Left kidney (tissue), 8 donors: ENCODE measurements at places on chromosomes 5 and 9. TPM values are rescaled to one million over a fixed set of nuclear protein-coding genes. Genes with fewer than 3 reads are reported as not detected.

GRCh38 chr9:107358986-107359385, 75.9 kb downstream of the RAD23B start:
- no peak for DNase-seq

GRCh38 chr9:134408939-134409737, 82.9 kb downstream of the RXRA start:
- DNase-seq: no peak

DNA sequence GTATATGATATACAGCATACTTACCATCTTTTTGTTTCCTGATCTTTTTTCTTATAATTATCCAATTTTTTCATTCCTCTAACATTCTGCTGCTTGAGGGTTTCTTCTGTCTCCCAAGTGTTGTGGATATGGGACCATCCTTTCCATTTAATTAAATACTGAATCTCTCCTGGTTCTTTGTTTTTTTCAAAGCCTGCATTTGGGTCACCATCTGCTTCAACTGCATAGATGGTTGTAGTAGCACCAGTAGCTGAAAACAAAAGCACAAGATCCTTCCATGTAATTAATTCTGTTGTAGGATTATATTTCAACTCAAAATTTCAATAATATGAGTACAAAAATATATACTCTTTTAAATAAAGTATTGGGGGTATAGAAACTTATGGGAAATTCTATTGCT, 29.4 kb downstream of the CHD1 start:
- DNase-seq: no peak

DNA sequence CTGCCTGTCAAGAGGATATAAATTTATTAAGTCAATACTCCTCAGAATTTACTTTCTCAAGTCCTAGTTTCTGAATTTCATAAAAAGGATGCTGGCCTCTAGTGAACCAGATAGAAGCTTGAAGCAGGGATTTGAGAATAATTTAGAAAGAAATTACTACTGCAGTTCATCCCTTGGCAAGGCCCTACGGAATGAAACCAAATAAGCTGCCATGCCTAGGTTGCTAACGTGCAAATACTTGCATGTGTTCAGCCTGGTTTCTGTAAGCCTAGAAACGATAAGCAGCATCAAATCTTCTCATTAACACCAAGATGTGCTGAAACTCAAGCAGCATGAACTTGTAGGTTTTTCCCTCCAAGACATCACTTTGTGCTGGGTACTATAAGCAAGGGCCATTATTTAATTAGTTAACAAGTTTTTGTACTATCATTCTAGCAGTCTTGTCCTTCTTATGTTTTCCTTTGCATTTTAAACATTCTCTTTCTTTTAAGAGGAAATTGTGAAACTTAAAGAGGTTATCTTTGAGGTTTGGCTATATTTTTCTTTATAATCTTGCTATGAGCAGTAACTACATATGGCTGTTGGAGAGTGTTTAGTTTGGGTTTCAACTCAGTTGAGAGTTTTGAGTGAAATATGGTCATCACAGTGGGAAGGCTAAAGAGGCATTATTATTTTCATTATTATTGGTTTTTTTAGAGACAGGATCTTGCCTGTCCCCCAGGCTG, 71.8 kb downstream of the ADAMTSL1 start:
- DNase-seq: no peak

DNA sequence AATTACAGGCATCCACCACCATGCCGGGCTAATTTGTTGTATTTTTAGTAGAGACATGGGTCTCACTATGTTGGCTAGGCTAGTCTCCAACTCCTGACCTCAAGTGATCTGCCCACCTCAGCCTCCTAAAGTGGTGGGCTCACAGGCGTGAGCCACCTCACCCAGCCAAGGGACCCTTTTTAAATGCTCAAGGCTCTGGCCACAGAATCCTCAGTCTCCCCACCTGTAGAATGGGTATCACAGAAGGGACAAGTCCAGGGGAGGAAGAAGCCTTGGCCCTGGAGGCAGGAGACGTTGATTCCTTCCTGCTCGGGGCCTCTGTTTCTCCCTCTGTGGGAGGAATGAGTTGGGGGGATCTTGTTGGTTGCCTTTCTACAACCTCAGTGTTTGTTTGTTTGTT, 45.7 kb downstream of the GTF3C4 start:
- DNase-seq: no peak

DNA sequence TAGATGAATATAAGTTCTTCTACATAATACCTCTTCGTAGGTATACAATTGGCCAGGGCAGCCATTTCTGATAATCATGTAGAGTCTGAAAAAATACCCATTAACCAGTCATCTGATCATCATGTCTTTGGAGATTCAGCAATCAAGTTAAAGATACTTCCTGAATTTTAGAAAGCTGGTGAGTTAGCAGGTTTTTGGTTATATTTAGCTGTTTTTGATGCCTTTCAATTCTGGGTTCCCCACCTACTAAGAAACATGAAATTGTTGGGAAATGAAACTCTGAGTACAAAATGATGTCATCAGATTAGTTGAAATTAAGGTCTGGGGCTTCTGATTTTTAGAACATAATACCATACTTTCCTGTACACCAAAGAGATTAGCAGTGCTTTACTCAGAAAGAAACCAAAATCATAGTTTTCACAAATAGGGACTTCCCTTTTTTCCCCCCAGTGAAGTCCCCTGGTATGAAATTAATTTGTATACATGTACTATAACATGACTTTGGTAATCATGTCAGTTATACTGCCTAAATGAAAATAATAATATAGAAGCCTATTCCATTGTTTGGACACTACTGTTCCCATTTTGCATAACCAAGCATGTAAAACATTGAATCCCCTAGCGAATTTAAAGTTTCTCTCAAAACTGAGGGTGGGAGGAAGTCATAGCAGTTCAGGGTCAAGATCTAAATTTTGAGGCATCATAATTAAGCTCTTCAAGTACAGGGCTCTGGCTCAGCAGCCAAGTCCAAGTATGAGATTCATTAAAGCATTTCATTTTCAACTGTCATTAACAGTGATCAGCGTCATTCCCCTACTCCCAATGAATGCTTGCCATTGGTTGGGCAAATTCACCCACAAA, 17.9 kb downstream of the PRLR start:
- no peak for DNase-seq

DNA sequence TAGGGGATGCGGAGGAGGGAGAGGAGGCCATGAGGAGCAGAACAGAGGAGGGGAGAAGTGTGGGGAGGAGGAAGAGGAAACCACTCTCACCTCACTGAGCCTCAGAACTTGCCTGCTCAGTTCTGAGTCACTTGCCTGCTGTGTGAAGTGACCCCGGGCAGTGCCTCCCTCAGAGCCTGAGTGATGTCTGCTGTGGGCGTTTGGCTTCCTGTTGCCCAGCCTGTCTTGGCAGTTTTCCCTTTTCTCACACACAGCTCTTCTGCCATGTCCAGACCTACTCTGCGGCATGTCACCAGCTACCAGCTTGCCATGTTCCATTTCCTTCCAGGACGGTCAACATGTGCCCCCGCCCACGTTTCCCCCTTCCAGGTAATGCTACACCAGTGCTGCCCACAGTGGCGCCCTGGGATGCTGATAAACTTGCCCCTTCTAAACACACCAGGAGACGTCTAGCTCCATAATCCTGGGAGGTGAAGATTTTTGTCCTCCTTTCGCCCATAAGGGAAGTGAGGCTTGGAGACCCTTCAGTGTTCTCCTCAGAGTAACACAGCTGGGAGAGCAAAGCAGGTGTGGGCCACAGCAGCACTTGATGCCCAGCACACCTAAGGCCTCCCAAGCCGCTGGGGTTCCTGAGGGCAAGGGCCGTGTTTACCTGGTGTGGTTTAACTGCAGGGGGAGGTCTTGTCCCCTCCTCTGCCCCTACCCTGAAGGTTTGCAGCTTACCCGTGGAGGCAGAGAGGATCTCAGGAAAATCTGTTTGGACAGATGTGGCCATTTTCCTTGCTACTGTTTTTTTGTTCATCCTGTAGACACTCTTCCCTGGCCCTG, 63.8 kb upstream of the RNF130 start:
- DNase-seq: no peak

DNA sequence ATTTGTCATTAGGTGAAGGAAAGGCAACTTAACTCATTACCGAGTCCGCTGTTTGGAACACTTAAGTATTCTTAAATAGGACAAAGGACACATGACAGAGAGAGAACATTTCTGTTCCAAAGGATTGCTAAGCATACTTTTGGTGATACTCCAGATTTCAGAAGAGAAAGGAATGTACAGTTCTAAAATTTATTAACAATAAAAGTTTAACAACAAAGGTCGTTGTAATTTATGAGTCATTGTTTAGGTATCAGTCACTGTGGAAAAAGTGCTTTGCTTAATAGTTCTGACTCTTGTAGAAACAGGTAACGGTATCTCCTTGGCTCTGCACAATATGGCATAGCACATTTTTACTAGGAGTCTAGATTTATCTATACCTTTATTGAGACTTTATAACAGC, 36.3 kb upstream of the PAM start:
- DNase-seq: no peak

DNA sequence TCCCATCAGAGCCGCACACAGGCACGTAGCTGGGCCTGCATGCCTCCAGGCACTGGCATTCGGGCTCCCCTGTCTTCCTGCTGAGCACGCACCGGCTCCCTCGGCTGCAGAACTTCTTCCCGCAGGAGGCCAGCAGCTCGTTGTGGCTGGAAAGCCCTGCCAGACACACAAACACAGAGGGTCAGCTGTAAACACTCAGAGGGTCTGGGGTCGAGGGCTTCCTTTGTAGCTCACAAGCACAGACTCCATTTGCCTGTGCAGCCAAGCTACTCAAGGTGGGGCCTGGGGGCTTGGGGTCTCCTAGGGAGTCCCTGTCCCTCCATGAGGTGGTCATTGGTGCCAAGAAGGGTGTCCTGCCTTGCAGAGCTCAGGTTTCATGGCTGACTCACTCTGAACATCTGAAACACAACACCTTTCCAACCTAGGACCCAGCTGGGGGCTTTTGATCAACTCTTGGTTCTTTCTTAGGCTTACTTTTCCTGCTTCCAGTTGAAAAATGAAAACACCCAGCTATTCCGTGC, 211.4 kb downstream of the FSTL4 start:
- no peak for DNase-seq

DNA sequence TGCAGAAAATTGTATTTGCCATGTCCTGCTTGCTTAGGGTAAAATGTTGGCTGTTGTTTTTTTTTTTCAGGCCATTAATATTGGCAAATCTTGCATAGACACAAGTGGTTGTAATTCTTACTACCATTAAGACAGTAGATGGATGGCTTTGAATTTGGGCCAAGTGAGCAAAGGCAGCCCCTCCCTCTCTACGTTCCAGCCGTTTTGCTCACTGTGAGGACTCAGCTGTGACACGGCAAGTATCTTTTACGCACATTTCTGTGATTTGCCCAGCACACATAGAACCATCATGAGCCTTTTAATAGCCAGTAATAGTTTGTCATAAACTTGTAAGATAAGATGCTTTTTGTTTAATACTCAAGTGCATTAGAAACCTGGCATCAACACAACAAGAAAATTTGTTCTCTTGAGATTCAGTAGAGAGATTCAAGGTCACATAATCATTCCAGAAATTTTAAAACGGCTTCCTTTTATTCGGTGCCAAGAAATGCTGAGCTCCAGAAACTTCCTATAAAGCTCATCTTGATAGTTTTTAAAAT, 205.2 kb upstream of the ADCY2 start:
- no peak for DNase-seq

DNA sequence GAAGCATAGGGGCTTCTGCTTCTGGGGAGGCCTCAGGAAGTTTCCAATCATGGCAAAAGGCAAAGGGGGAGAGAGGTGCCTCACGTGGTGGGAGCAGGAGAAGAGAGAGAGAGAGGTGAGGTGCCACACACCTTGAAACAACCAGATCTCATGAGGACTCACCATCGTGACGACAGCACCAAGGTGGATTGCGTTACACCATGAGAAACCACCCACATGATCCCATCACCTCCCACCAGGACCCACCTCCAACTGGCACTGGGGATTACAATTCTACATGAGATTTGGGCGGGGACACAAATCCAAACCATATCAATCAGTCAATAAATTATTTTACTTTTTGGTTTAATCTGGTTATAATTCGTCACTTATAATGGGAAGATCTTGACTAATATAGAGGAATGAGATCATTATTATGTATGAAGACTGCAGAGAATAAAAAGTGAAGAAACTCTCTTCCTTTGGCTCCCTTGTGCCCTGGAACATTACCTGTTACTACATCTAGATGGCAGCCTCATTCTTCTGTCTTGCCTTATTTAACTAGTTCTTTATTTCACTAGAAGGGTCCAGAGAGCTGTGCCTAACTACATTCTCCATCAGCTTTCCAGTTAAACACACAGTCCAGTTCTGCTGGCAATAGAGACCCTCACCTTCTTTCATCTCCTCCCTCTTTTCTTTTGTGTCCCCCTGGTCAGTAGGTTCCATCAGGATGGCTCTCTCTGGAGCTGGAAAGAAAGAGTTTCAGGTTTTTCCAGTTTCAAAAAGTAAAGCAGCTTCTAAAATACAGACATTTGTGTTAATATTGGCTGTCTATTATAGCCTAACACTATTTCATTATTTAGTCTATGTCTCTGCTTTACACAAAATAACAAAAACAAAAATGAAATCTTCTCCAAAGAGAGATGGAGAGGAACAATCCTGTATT, 21.7 kb upstream of the SPINK7 start:
- no peak for DNase-seq

- DNase-seq: no peak
Observed at GRCh38 chr5:175867587-175868347, 3.6 kb upstream of the CPLX2 start.

- DNase-seq: peak; percentile 31
Observed at GRCh38 chr9:15249042-15249818, 57.8 kb downstream of the TTC39B start.

GRCh38 chr9:133786907-133787753, 49.0 kb upstream of the SARDH start:
- DNase-seq: no peak

DNA sequence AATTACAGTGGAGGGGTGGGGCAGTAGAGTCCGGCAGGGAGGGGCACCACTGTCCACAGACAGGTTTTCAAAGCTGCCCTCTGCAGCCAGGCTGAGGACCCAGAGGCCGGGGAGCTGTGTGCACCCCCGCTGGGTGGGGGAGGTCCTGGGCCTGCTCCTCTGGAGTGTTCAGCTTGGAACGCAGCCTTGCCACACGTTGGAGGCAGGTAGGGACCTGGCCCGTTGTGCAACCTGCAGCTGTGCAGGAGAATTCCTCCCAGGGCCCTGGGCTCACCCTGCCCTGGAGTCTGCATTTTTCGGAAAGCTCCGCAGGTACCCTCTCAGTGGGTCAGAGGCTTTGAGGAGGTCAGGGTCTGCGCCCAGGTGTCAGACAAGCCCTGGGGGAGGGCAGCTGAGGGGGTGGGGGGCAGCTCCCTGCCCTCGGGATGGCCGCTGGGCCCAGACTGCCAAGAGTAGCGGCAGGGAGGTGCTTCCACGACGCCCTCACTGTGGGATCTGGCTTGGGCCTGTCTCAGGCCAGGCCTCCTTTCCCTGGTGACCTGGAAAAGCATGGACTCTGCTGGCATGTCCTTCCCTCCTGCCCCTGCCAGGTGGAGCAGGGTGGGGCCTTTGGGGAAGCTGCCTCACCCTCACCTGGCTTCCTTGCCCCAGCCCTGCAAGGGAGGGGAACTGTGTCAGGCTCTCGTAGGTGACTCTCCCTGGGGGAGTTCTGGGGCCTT, 29.5 kb downstream of the RXRA start:
- DNase-seq: no peak

- DNase-seq: no peak
Observed at GRCh38 chr9:136341769-136342168, 14.4 kb downstream of the GPSM1 start.

- DNase-seq: no peak
Observed at GRCh38 chr5:116091416-116091815, 6.6 kb downstream of the COMMD10 start.

The SARDH gene
- polyA plus RNA-seq: 9.6 TPM

The CATSPER3 gene
- polyA plus RNA-seq: 1.7 TPM

The SNCAIP gene
- polyA plus RNA-seq: 26.1 TPM

The FKTN gene
- 35.3 TPM for polyA plus RNA-seq

The NRG2 gene
- 0.88 TPM for polyA plus RNA-seq

The PKD2L2 gene
- polyA plus RNA-seq: 0.48 TPM

The FCN2 gene
- 0.48 TPM for polyA plus RNA-seq

The FOXD4 gene
- polyA plus RNA-seq: 0.62 TPM
